ENCODE measurements at places on chromosomes 5 and 9.
A peak's percentile ranks its signal among the peaks of the same experiment; 100 is the strongest.

- DNase-seq, result no peak
Observed at GRCh38 chr9:137705443-137705863, 86.6 kb downstream of the EHMT1 start.

- DNase-seq, result no peak
Observed at GRCh38 chr9:105331160-105331559, 86.7 kb downstream of the SLC44A1 start.

GRCh38 chr5:107670932-107671741 is at the start of gene EFNA5:
EFNA5 (minus strand) TSS chr5:107670937.
- peak; percentile 70 for DNase-seq

- no peak for DNase-seq
Observed at GRCh38 chr9:136336156-136336870, 9.0 kb downstream of the GPSM1 start.

GRCh38 chr5:66840511-66841013 is 244.4 kb downstream of the MAST4 start:
- DNase-seq, result no peak

DNA sequence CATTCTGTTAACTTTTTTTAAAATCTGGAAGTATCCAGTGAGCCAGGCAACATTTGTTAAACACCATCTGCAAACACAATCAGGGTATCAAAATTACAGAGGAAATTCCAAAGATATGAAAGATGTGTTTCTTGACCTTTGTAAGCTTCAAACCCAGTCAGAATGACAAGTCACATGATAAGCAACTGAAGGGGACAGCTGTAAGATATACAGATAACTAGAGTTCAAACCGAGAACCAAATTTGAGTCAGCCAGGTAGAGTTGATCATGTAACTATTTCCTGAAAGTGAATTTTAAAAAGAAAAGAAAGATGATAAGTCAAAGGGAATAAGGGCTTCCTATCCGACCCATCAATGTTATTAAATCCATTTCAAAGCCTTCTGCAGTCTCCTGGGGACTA is 196.2 kb downstream of the DEPDC1B start:
- no peak for DNase-seq

DNA sequence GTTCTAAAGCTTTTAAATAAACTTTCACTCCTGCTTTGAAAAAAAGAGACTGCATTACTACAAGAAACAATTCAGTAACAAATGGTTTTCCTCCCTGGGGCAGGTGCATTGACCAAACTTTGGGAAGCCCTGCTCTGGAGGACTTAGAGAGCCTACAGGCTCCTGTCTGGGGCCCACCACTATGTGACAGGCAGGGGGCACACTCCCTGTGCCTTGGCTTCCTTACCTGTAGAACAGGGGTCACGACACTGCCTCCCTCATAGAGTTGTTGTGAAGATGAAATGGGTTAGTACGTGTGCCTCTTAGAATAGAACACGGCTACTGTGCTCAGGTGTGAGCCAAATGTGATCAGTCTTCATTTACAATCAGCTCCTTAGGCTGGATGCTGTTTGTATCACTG is 130.1 kb downstream of the GPBP1 start:
- no peak for DNase-seq

DNA sequence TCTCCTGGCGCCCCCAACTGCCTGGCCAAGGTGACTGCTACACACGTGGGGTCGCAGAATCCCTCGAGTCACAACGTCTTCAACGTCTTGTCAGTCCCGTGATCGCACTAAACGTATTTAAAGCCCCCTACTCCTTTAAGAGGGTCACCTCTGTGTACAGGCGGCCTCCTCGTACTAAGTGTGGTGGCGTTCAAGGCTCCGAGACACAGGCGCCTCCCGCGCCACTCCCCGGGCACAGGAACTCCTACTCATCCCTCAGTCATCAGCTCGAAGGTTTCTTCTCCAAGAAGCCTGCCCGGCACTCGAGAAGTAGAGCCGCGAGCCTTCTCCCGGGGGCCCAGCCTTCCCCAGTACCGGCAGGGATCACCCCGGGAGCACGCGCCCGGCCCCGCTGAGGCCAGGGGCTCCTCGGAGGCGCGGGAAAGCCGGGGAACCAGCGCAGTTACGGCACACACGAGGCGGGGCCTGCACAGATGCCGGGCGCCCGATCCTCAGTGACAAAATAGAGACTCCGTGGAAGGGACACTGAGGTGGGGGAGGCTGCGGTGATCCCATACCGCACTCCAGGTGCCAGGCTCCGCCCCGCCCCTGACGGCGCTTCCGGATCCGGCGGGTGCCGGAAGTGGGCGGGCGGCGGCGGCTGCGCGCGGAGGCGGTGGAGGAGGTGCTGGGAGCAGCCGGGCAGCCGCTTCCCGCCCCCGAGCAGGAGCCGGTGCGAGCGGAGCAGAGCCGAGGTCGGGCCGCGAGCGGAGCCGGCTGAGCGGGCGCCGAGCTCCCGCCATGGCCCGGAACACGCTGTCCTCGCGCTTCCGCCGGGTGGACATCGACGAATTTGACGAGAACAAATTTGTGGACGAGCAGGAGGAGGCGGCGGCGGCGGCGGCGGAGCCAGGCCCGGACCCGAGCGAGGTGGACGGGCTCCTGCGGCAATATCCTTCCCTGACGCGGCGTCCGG is 6.9 kb downstream of the ARPC5L start:
- peak; percentile 94 for DNase-seq

GRCh38 chr9:37149666-37150308 is 29.4 kb downstream of the ZCCHC7 start:
- no peak for DNase-seq

- no peak for DNase-seq
Observed at GRCh38 chr9:38057416-38058195, 11.4 kb downstream of the SHB start.

- no peak for DNase-seq
Observed at GRCh38 chr5:103774721-103775120, 212.1 kb upstream of the NUDT12 start.

- no peak for DNase-seq
Observed at GRCh38 chr5:26148569-26149107, 889.7 kb downstream of the CDH9 start.

GRCh38 chr9:112754578-112754977 is 4.0 kb downstream of the SNX30 start:
- no peak for DNase-seq

- no peak for DNase-seq
Observed at GRCh38 chr5:68554571-68555279, 339.2 kb downstream of the PIK3R1 start.

DNA sequence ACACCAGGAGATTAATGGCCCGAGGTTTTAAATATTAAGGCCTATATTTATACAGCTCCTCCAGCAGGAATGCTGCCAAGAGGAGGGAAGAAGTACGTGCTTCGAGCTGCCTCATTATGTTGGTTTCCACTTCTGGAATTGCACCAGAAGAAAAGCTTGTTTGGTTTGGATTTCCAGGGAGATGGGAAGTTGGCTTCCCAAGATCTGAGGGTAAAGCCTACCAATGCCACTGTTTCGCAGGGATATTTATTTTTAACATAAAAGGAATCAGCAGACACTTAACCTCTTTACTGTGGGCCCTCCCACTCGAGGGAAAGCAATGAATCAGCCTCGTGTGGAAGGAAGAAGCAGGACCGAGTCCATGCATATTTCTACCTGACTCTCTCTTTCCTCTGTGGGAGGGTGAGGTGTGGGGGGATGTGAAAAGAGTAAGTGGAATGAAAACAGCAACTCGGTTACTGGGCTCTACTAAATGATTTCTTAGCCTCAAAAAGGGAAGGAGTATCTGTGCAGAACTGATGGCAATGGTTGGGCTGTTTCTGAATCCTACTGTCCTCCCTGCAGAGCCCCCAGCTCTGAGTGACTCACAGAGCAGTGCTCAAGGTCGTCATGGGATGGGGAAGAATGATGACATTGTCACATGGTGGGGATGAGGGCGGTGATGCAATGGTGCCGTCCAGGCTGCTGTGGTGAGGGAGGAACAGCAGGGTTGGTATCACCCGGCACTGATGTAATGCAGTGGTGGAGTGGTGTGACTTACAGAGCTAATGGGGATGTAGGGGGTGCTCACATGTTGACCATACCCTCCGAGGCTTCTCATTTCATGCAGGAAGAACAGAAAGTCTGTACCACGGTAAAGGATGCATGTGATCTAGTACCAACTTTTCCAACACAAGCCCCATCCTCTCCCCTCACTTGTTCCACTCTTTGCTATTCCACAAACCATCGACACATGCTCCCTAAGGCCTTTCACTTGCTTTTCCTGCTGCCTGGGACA is 215.0 kb upstream of the PANK3 start:
- peak; percentile 52 for DNase-seq

- DNase-seq, result no peak
Observed at GRCh38 chr5:56988490-56988889, 36.6 kb upstream of the MIER3 start.

DNA sequence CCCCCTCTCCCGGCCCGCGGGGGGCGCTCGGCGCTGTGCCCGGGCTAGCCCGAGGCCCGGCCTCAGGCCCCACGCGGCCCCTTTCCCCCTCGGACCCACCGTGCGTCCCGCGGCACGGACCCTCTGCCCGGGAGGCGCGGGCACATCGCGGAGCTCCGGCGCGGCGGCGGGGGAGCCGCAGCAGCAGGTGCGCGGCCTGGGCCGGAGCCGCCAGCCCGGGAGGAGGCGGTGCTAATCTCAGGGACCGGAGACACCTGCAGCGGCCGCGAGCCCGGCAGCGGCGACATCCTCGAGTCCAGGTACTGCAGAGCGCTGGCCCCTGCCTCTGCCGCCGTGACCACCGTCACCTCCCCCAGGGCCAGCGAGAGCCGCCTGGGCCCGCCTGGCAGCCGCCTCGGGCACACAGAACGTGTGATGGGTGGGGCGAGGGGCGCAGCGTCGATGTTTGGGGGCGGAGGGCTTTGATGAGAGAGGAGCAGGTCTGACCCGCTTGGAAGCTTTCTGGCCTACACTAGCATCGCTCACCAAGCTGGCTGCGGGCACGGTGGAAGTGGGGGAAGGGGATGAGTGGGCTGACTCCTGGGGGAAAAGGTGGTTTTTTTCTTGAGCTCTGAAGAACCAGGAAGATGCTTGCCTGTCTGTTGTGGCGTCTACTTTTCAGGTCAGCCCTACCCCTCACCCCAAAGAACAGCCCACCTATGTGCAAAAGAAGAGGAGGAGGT is 524 bp downstream of the CYFIP2 start:
- no peak for DNase-seq

GRCh38 chr5:56557198-56557597 is 258.2 kb upstream of the MAP3K1 start:
- no peak for DNase-seq

DNA sequence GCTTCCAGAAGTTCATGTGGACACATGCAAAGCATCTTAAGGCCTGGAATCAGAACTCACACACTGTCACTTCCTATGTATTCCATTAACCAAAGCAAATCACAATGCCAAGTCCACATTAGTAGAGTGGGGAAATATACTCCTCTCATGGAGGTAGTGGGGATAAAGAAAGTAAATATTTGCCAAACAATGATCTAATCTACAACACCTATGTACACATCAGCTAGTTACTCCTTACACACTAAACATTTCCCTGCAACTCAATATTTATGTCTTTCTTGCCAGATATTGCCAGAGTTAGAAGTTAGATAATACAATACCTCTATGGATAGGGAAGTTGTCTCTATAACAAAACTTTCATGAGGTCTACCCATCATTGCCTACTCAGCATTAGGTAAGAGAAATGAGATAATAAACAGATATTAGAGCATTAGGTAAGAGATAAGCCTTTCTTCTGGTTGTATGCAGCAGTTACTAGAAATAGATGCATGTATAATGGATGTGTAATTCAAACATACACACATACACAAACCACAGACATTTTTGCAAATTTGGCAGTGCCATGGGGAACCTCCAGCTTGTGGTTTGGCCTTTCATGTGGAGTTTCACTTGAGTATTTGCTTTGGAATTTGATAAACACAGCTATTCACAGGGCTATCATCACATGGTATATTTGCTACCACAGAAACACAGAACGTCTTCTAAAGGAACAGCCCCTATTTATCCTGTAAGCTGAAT is 196.5 kb downstream of the TLE1 start:
- peak; percentile 61 for DNase-seq

DNA sequence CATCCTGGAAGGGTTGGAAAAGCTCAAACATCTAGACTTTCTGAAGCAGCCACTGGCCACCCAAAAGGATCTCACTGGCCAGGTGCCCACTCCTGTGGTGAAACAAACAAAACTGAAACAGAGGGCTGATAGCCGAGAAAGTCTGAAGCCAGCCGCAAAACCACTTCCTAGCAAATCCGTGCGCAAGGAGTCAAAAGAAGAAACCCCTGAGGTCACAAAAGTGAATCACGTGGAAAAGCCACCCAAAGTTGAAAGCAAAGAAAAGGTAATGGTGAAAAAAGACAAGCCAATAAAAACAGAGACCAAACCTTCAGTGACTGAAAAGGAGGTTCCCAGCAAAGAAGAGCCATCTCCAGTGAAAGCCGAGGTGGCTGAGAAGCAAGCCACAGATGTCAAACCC is 87.6 kb downstream of the MAP1B start:
- DNase-seq, result no peak

DNA sequence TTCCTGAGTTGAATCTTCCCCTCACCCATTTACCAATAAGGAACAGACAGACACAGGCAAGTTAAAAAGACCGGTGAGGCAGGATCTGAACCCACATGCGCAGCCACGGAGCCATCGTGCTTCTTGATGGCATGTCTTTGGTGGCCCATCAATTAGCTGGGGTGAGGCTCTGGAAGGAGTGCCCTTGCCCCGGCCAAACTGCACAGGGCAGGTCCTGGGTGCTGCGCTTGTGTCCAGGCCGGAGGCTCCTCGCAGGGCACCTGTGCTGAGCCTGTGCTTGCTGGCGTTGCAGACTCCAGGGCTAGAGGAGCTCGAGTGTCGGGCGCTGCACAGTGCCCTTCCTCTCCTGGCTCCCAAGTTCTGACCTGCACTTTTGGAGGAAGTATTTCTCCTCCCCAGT is 66.4 kb downstream of the PSMB7 start:
- peak; percentile 12 for DNase-seq

- DNase-seq, result no peak
Observed at GRCh38 chr9:109199676-109200075, 32.6 kb upstream of the FRRS1L start.

DNA sequence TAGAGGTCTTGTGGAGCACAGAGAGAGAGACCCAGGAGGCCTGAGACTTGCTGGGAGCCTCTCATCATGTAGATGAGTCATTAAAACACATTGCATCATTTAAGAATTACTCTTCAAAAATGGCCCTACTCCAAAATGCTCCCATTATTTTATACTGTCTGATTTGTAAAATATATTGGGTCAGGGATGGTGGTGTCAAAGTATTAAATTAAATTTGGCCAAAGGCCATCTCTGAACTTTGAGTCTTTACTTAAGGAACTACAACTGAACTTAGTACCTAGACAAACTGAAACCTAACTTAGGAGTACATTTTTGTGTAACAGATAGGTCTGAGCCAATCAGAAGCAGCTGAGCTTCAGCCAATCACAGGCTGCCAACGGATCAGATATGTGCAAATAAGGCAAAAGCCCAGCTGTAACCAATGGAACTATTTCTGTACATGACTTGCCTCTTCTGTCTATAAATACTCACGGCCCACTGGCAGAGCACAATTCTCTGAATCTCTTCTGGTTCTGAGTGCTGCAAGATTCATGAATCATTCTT is 657.2 kb downstream of the TLE1 start:
- peak; percentile 16 for DNase-seq

DNA sequence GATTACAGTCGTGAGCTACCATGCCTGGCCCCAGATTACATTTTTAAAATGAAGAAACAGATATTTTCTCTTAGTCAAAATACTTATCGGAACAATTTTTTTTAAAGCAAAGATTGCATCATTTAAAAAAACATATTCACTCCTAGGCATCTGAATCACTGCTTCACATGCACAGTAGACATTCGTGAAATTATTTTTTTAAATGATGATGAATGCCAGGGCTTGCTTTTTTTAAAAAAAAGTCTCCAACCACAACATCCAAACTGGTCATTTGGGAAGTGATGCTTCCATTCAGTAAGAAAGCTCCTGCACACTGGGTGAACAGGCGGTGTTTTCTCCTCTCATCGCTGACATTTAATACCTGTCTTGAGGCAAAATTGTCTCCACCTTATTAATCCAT is 223.0 kb upstream of the DMRT1 start:
- no peak for DNase-seq

Measured in femur (tissue), 1 donor.